ENCODE measurements at places on chromosomes 7 and 10.

DNA sequence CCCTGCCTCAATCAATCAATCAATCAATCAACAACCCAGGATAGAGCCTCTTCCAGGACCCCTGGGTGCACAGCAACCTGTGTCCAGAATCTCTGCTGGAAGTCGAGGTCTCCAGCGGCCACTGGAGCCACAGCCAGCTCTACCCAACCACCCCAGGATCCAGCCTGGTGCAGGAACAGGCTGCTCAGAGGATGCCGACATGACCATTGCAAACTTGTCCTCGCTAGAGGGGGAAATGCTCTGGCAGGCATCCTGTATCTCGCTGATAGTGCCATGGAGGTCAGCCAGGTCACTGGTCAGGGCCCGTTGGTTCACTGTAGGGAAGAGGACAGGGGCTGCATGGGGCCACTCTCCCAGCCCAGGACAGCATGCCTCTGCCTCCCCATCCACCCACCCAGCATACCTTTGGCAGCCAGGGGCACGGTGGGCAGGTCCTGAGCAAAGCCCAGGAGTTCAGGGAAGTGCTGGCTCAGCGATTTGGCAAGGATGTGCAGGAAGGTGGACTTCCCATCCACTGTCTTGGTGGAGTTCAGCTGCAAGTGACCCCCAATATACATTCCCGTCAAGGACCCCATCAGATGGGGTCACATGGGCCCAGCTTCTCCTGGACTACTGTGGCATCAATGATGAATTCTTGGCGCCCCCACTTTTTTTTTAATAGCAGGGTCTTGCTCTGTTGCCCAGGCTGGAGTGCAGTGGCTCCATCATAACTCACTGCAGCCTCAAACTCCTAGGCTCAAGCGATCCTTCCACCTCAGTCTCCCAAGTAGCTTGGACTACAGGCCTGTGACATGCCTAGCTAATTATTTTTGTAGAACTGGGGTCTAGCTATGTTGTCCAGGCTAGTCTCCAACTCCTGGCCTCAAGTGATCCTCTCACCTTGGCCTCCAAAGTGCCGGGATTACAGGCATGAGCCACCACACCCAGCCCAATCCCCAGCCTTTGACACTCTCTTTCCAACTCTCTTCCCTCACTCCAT is 49.4 kb downstream of the GRID2IP start:
- DNase-seq, result no peak

GRCh38 chr10:54958844-54959243 is 157.8 kb upstream of the PCDH15 start:
- no peak for DNase-seq

- no peak for DNase-seq
These were observed 17.2 kb upstream of the PSMG3 start for GRCh38 chr7:1586827-1587705.

DNA sequence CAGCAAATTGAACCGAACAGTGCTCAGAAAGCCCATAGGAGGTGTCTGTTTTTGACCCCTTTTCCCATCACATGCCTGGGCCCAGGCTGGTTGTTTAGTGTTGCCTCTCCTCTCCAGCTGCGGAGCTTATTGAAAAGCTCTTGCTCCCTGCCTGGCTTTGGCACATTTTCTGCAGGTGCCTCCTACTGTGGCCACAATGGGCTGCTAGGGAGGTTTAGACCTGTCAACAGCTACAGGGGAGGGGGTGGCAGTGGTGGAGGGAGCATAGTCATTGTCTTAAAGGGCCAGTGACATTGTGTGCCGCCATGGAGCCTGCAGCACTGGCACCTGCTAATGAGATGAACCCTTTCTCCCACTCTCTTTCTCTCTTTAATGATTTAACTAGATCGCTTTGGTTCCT is 13.2 kb upstream of the ENO4 start:
- no peak for DNase-seq

- DNase-seq, result no peak
These were observed 36.0 kb upstream of the ABCB4 start for GRCh38 chr7:87511510-87511909.

- DNase-seq, result no peak
These were observed 528.9 kb upstream of the NRP1 start for GRCh38 chr10:33863352-33863751.

DNA sequence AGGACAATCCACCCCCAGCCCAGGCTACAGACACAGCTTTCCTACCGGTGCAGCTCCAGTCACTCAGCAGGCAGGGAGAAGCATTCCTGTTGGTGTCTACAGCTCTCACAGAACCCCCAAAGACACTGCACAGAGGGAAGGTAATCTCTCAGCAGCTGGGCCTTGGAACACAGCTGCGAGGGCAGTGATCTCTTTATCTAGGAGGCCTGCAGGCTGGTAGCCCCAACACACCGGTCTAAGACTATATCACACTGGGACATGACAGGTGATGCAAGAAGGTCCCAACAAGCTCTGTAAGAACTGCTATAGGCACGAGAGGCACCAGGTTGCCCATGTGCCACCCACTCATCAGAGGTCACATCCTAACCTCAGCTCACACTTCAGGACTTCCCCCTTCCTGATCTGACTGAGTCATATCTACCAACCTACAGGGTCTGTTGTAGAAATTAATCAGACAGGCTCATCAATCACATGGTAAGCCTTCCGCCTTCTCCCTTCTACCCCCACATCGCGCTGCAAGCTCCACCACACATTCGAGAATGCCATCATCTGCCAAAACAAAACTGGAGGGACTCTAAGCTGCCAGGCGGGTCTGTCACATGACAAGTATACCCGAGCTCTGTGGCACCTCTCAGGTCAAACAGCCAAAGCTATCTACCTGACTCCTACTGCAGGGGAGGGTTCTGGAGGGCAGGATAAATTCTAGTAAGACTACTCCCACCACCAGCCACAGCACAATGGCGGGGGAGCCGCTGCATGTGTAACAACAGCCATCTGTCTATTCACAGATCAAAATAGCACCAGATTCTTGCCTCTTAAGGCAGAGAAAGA is 26.1 kb downstream of the FAM53B start:
- DNase-seq, result peak; percentile 63

DNA sequence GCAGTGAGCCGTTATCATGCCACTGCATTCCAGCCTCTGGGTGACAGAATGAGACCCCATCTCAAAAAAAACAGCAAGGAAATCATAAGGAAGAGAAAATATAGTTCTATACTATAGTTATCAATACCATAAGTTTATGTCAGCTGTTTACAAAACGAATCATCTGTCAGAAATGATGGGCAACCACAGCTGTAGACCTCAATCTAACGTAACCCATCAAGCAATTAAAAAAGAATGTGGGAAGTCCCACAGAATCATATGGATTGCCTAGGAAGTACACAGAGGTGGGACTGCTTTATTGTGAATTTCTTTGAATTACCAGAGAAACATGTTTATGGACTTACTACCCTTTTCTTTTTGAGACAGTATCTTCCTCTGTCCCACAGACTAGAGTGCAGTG is 6.9 kb downstream of the NRBF2 start:
- no peak for DNase-seq
